ENCODE measurements at places on chromosomes 4 and X.

GRCh38 chr4:95129821-95130311, 372.1 kb downstream of the BMPR1B start:
- peak; percentile 41 for DNase-seq

DNA sequence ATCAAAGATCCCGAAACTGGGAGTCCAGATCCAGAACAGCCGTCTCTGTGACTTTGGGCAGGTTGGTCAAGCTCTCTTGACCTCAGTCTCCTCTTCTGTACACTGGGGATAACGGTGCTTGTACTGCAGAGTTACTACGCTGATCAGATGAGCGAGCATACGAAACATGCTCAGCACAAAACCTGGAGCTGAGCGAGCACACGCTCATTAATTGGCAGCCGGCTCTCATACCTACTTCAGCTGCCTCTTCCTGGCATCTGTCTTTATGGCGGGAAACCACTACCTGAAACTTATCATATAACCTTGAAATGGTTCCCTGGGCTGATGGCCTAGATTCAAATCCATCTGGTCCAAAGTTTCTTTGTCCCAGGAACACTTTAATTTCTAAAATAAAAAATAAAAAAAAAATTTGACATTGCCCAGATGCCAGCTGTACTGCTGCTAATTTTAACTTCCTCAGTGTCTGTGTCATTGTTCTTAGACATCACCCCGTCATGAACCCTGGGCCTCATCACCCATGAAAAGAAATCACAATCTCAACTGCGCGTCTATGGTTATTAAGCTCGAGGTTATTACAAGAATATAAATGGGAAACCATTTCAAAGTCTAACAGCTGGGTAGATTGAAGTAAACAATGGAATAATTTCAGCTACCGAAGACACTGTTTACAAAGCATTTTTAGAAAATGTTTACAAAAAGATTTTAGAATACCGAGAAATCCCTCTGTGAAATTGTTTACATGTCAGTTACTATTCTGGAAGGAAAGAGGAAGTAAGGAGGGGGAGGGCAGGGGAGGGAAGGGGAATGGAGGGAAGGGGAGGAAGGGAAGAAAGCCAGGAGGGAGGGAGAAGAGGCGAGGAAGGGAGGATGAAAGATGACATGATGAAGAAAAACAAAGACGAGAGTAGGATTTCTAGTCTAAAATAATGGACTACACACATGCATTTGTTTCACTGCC, 49.0 kb downstream of the CRMP1 start:
- no peak for DNase-seq

GRCh38 chr4:63620271-63620670, 789.0 kb downstream of the TECRL start:
- no peak for DNase-seq

DNA sequence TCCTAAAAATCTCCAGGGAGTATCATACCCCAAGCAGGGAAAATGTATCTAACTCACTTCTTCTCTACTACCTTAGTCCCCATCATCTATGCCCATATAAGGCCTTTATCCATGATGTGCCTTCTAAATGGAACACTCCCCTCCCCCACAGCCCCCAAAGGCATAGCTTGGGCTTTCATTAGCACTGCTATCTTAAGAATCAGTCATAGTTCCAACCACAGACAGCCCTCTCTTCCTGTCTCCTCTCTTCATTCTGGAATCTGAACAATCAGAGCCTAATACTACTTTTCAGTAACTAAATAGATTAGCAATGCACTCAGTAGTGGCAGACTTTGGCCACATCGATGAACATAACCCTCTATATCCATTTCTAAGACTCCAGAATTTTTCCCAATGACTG, 313.2 kb upstream of the DKK2 start:
- DNase-seq: no peak

DNA sequence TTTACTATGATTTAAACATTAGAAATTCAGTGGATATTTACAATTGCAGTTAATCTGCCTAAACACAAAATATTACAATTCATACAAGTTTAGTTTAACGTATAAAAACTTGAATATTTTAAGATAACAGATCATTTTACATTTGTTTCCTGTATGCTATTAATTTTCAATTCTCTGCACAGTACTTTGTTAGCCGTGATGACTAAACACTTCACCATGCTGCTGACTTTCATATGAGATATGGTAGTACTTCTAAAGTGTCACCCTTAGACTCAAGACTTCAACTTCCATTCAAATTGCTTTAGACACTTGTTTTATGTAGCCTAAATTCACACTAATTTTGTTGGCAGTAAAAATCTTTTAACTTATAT, 1646.4 kb upstream of the ADGRL3 start:
- DNase-seq: peak; percentile 8

DNA sequence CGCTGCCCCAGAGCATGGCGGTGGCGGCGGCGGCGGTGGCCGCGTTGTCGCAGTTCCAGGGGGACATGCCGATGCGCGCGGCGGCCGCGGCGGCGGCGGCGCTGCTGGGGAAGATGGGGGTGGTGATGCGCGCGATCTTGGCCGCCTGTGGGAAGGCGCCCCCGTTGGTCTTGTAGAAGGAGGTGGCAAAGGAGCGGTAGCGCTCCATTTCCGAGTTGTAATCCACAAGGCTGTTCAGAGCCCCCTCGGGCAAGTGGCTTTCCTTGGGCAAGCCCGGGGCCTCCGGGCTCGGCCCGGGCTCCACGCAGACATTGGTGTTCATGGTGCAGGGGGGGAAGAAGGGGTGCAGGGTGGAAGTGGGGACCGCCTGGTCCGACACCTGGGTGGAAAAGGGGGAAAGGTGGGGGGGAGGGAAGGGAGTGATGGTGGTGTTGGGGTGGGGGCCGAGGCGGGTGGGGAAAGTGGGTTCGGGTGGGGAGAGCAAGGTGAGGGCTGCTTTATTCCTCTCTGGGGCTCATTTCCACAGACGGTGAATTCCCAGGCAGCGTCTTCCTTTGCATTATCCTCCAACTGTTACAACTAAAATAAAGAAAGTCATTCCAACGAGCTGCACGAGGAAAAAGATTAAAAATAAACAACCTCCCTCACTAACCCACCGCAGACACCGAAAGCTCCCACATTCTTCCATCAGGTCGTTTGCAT, 3.1 kb downstream of the CXXC4 start:
- no peak for DNase-seq

- DNase-seq: no peak
Observed at GRCh38 chrX:129984111-129984958, 1.9 kb downstream of the BCORL1 start.

DNA sequence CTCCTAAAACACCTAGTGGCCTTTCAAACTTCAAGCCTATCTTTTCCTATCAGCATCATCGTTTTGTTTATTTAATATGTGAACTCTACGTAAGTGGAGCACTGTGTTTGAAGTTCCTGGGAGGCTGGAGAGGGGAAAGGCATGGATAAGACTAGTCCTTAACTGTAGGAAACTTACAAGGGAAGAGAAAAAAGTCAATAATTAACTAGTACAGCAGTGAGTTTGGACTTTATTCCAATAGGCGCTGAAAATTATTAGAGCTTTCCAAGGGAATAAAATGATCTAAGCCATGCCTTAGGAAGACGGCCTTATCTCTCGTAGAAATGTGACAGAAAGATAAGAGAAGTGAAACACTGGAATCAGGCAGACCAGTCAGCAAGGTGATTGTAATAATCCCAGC, 55.3 kb downstream of the AMOT start:
- DNase-seq: no peak

DNA sequence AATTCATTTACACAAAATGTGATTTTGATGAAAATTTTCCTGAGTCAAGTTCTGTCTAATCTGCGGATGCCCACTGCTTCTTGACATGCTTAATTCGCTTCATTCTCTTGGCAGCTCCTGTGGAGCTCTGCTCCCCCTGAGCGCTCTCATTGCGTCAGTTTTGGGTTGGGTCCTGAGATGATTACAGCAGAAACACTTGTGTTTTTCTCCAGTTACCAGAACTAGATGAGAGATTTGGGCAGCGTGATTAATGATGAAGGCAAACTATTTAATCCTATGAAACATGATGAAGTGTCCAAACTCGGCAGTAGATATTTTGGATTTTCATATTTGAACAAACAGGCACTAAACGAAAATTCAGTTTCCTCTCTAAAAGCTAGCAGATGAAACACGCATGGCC, 4.2 kb upstream of the CXCL1 start:
- no peak for DNase-seq

DNA sequence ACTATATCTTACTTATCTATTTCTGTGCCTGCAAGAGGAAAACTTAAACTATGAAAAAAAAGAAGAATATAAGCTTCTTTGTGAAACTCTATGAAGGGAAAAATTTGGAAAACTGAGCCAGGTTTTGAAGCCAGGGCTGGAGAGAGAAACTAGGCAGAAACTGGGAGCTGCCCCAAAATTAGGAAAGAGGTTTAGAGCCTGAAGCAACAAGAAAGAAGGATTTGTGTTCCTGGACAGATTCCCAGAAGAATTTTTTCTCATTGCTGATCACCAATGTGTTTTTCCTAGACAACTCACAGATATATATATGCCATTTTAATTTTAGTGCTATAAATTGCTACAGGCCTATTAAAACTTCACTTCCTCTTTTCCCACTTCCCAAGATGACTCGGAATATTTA, 245.0 kb upstream of the GEMIN8 start:
- DNase-seq: no peak

DNA sequence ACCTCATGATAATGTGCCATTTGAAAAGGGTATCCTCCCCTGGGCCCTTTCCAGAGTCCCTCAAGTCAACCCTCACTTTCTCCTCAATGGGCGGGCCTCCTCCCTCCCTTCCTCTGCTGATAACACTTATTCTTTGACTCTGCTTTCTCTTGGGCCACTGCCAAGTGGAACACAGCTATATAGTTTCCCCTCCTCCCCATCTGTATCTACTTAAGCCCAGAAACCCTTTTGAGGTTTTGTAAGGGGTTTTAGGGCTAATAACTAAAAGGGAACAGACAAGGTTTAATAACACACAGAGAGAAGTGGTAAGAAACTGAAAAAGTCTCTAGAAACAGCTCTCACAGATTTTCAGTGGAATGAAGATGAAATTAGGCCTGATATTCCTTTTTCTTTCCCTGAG, 116.7 kb downstream of the GPC3 start:
- DNase-seq: no peak

GRCh38 chr4:169175476-169175875, 95.3 kb downstream of the SH3RF1 start:
- DNase-seq: no peak

GRCh38 chr4:54976682-54977081, 148.7 kb downstream of the KDR start:
- no peak for DNase-seq

DNA sequence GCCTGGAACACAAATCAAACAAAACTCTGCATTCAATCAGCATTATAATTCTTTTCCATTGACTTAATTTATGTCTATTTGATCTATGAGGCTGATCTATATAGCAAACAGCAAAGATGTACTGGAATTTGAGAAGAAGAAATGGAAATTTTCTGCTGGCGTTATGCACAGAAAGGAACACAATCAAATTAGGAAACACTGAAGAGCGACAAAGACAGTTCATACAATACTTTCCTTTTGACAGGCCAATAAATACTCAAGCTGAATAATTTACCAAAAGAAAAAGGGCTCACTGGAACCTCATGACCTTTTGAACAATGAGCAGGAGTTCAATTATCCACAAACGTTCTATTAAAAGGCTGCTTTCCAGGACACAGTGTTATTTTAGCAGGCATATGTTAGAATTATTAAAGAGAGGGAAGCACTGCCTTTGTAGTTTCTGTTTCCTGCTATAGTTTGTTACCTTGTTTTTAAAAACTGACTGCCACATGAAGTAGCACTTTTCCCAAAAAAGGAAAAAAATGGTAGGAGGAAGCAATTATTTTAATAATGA, 8.1 kb downstream of the PDHA2 start:
- no peak for DNase-seq

DNA sequence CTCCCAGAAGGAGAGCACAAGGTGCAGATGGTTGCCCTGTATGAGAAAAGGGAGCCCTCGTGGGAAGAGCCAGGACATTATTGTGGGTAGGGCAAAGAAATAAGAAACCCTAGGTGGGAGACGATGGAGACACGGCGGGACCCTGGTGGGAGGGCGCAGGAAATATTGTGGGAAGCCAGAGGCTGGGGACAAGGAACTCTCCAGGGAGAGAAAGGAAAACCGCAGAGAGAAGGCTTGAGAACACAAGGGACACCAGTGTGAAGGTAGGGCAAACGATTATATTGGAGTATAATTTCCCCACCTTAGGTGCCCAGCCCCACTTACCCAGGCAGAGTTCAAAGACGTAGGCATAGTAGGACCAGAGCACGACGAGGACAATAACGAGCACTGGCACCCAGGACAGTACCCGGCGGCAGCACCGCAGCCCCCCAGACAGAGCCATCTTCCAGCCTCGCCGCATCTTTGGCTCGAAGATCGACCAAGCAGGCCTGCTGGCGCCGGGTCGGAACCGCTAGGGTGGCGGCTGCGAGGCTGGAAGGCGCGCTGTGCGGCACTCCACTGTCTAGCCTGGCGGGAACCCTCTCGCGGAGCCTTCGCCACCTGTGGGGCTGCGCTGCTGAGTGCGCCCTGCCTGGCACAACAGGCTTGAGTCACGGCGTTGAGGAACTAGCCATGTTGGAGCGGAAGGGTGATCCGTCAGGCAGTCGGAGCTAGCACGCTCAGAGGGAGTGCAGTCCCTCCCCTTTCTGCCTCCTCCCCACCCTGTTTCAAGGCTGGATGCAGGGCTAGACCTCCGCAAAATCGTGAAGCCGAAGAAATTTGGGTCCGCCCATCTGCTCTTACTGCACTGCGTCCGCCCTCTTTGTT, at the start of gene ZDHHC15:
ZDHHC15 (minus strand) TSS at position 473 of the 867 bp plus-strand sequence; CDS start at position 460, 13 bp downstream.
- DNase-seq: no peak

DNA sequence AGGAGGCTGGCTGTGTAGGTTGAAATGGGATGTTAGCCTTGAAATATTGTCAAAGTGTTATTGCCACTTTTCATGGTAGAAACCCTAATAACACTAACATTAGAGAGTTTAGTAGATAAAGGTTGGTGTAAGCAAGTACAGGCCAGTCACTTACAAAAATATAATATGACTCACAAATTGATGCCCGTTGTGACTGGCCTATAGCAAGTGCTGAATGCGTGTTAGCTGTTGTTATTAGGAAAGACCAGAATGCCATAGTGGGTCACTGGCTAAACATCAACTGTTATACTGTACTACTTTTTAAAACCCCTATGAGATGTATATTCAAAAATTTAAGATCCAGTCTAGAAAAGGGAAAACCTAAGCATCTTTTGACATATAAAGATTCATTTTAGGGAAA, 20.4 kb upstream of the GDPD2 start:
- DNase-seq: no peak

GRCh38 chrX:149830192-149830873, 48.6 kb downstream of the MAGEA9 start:
- peak; percentile 1 for DNase-seq

GRCh38 chrX:23557070-23557469, 110.2 kb upstream of the PRDX4 start:
- DNase-seq: no peak

DNA sequence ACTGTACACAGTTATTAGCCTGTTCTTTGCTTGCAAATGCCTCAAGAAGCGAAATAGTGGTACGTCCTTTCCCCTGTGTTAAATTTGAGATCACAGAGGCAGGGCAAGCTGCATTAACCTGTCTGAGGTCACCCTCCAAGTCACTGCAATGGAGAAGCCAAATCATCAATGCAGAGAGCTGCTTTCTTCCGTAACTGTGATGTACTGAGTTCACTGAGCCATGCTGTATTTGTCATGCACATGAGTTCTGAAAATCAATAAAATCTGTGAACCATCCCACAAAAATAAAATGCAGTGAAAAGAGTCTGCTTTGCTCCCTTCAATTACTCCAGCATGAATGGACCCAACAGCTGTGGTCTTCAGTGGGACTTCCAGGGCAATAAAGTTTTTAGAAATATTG, 393.5 kb downstream of the KCNIP4 start:
- no peak for DNase-seq

- DNase-seq: no peak
Observed at GRCh38 chr4:7638489-7638888, 203.8 kb upstream of the PSAPL1 start.

Measured in HTR-8/SVneo (cell line).